ENCODE measurements at places on chromosomes 3 and 15.

DNA sequence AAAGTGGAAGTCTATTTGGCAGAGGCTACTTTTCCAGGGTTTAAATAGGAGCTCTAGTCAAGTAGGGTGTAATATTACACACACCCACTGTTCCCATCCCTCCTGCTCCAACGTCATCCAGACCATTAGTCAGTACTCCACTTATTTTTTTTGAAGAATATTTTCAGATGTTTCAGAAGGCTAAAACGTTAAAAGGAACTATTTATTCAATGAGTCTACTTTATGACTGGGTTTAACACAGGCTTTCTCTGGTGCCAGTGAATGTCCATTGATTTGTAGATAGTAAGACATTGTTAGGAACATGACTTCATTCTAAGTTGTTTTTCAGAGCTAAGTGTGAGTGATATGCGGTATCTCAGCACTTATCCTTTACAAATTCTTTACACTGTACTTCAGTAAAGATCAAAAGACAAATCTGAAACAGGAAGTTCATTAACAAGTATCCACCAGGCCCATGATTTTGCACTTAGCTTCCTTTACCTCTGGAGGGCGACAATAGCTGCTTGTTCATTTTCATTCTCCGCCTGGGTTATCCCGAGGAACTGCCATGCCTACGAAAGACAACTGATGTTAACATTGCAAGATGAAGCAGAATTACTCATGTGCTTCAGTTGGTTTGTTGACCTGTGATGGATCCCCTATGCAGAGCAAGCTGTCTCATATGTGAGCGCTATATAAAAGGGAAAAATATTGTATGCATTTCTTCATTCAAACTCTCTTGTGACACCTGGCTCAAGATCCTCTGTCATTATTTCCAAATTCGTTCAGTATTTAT, 158.7 kb downstream of the USP13 start:
- DNase-seq = peak; percentile 17

- DNase-seq = no peak
Observed at GRCh38 chr3:47578119-47578632, 489 bp downstream of the CSPG5 start.

GRCh38 chr3:160616716-160617115, 51.3 kb upstream of the KPNA4 start:
- no peak for DNase-seq

DNA sequence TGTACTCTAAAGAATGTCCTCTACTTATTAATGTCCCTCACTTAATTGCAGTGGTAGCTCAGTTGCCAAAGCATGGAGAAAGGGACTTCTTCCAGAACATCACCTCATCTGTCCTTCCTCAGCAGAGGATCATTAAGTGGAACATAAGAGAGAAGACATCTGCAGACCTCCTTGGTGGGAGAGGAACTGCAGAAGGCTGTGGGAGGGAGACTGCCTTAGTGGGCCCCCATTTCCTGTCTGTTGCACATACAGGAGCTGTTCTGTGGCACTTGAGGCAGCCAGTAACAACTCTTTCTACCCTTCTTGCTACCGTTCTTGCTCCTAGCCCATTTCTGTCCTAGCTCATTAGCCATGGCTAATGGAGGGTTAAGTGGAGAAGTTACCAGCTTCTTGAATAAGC, 33.6 kb downstream of the HPS3 start:
- DNase-seq = no peak

GRCh38 chr3:46455231-46456115, 9.2 kb downstream of the LTF start:
- no peak for DNase-seq

DNA sequence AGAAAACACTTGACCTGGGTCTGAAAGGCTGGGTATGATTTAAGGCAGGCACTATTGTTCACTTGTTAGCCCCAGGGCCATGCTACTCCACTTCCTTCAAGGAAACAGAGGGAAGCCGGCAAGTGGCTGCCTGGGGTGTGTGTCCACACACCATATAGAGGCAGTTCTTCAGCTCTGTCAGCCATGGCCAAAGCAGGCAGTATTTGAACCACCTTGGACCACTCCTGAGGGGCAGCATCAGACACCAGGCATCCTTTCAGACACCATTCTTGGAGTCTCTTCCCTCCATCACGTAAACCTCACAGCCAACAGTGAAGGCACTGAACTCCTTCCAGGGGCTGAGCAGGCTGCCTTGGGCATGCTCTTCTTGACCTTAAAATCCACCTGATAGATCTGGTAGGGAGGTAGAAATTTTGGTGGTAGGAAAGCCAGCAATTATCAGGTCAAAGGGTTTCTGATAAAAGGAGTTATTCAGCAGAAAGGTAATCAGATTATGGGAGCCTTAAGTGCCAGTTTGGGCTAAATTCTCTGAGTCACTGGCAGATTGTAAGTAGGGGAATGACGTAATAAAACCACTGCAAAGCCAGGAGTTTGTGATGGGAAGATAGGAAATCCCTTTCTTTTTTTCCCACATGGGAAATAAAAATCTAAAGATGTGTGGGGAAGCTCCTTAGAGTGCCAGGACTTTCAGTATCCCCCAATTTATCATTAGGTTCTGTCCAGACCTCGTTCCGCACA, 20.2 kb downstream of the TGFBR2 start:
- no peak for DNase-seq

GRCh38 chr3:190205739-190206138, 85.0 kb upstream of the P3H2 start:
- no peak for DNase-seq

GRCh38 chr3:53795789-53796560, 50.2 kb downstream of the CHDH start:
- DNase-seq = peak; percentile 3

GRCh38 chr15:31606194-31606669, 279.6 kb downstream of the KLF13 start:
- no peak for DNase-seq

DNA sequence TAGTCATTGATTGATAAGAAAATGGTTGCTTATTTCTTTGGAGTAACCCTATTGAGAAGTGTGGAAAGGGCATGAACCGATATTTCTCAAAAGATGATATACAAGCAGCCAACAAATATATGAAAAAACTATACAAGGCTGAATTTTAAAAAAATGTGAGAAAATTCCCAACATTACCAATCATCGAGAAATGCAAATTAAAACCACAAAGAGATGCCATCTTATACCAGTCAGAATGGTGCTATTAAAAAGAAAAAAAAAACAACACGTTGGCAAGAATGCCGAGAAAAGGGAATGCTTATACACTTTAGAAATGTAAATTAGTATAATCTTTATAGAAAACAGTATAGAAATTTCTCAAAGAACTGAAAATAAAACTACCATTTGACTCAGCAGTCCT, 77.7 kb upstream of the ROBO1 start:
- DNase-seq = no peak

DNA sequence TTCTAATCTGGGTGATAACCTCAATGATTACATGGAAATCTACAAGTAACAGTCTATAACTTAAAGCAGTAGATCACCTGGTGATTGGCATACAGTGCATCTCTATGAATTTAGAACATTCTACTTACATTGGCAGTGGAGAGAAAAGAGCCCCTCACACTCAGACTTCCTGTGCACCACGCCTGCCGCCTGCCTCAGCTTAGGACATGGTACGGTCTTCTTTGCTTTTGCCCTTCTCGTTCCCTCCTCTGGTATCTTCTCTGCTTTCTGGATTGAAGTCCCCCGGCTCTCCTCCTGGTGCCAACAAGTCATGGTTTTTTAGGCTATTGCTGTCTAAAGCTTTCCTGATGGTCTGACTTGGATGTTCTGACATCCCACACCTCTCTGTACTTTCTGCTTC, 7.9 kb upstream of the KCNMB3 start:
- DNase-seq = no peak

DNA sequence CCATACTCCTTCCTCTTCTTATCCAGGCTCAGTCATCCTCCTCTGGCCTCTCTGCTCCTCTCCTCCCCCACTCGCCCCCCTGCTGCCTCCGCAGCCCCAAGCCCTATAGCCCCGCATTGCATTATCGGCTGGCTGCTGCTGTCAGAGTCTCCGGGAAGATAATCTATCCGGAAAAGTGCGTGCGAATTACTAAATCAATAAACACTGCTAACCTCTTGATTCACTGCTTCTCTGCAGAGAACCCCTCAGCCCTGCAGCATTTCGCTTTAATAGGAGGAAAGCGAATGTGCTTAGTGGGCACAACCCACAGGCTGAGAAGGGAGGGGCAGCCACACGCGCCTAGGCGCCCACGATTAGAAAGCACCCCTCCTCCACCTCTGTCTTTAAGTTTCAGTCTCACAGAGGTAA, 167.6 kb downstream of the ABHD5 start:
- no peak for DNase-seq

GRCh38 chr15:96070636-96071035, 259.9 kb upstream of the NR2F2 start:
- DNase-seq = no peak

DNA sequence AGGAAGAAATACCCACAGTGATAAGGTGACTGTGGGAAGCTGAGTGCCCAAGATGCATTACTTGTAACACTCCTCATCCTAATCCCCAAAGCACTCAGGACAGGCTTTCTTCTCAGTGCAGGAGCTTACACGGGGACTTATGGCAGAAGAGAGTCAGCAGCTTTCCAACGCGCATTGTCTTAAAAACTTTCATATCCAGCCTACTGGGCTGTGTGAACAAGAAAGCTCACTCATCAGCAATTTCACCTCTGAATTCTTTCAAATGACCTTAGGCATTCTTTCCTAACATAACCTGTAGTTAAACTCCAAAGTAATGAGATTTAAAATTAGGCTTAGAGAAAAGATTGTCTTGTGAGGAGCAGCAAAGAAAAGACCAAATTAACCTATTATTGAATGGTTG, 132.3 kb downstream of the KCNAB1 start:
- no peak for DNase-seq

GRCh38 chr3:154889227-154889634, 190.9 kb upstream of the MME start:
- DNase-seq = no peak

DNA sequence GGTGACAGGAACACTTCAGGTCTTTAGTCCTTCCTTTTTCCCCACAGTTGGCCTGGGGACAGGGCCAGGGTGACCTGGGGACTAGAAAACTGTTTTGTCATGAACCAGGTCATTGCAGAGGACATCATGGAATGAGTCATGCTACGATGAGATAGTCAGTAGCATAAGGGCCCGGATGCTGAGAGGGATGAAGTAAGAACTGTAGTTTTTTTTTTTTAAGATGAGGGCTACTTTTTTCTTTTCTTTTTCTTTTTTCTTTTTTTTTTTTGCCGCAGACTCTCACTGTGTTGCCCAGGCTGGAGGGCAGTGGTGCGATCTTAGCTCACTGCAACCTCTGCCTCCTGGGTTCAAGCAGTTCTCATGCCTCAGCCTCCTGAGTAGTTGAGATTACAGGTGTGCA, 8.0 kb downstream of the MAP2K5 start:
- DNase-seq = no peak

DNA sequence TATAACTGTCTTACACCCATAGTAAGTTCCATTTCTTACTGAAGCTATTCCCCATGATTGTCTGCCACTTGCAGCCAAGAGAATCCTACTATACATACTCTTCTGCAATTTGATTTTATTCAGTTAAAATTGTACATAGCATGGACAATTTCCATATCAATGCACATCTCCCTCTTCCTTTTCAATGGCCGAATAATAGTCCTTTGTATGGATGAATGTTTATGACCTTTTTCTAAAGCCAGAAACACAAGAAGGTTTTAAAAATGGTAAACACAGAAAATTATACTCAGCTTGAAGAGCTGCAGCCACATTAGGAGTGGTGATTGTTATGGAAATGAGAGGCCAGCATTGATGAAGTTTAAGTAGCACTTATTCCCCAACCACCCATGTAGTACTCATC, 8.5 kb upstream of the ERC2 start:
- DNase-seq = peak; percentile 83

DNA sequence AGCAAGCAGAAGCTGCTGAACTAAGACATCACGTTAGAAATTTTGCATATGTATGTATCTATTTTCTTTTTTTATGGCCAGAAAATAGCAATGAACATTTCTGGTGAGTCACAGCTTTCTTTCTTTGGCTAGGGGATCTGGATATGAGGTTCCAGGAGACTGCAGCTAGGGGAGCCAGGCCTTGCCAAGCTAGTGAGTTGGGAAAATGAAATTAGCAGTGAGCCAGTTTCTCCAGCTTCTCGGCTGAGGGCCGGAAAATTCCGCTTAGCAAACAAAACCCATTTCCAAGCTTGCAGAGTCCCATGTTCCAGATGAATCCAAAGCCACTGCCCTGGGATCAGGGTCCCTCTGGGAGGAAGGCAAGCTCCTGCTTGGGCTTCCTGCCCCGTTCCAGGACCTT, 137.6 kb downstream of the SRGAP3 start:
- no peak for DNase-seq

- DNase-seq = no peak
Observed at GRCh38 chr15:82043130-82043673, 2.6 kb downstream of the MEX3B start.

- no peak for DNase-seq
Observed at GRCh38 chr3:130895690-130896488, 2.0 kb downstream of the ATP2C1 start.

DNA sequence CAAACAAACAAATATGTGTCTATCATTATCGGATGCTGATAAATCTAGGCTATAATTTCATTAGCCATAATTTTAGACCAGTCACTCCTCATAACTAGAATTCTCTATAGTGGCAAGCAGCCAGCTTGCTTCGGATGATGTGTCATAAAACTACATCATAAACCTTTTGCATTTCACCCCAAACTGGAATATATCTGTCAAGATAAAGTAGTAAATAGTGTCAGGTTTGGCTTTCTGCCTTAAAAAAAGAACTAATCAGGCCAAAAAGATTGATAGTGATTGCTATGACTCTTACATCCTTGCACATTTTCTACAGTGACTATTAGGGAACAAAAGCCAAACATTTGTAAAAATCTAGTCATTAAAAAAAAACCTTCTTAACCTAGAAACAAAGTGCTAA, 51.0 kb downstream of the DPPA2 start:
- no peak for DNase-seq

- no peak for DNase-seq
Observed at GRCh38 chr15:85959611-85960010, 120.1 kb upstream of the AGBL1 start.

- DNase-seq = no peak
Observed at GRCh38 chr3:174495311-174495710, 363.8 kb upstream of the NAALADL2 start.

GRCh38 chr15:79067072-79067833, 23.3 kb downstream of the RASGRF1 start:
- no peak for DNase-seq

GRCh38 chr3:133377396-133377795, 22.5 kb upstream of the BFSP2 start:
- DNase-seq = peak; percentile 3

DNA sequence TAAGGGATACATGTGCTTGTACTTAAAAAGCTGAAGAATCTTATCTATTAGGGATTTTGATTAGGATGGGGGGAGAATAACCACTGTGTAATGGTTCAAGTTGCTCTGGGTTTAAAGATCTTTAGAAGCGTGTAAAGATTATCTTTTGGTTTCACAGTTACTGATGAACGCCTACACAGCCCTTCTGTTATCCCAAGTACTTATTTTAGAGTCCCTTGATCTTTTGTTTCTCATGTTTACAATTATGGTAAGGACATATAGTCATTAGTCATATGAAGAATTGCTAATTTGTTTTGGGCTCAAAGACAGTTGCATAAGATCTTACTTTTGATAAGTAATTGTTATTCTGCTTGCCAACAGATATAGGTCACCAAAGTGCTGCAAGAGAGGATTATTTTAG, 160.1 kb downstream of the PLCL2 start:
- DNase-seq = no peak

- no peak for DNase-seq
Observed at GRCh38 chr3:117790235-117790987, 1080.8 kb downstream of the TUSC7 start.

GRCh38 chr3:182412066-182412465, 381.2 kb upstream of the ATP11B start:
- DNase-seq = no peak

GRCh38 chr15:46636206-46636605, 1001.4 kb downstream of the SQOR start:
- no peak for DNase-seq

Measured in NCI-H748 treated with DMSO at 0.1 percent for 48 hours (cell line).